ENCODE measurements at places on chromosomes 16 and 17. TPM values are rescaled to one million over a fixed set of nuclear protein-coding genes. Genes with fewer than 3 reads are reported as not detected.

OTOP2 gene
- total RNA-seq, result not detected

C16orf82 gene
- not detected for total RNA-seq

ADAP2 gene
- total RNA-seq, result 3.0 TPM

ZSCAN10 gene
- total RNA-seq, result not detected

KRTAP4-6 gene
- total RNA-seq, result not detected

All from uterine smooth muscle cell (primary cell).